ENCODE measurements at places on chromosomes 6 and 20.
A peak's percentile ranks its signal among the peaks of the same experiment; 100 is the strongest.

GRCh38 chr6:118377711-118378414 lies 170.2 kb upstream of the PLN start:
- DNase-seq, result peak; percentile 80

GRCh38 chr6:106103728-106104109 lies 17.6 kb downstream of the PRDM1 start:
- no peak for DNase-seq

GRCh38 chr20:25025986-25026605 lies 31.8 kb downstream of the ACSS1 start:
- DNase-seq, result no peak

GRCh38 chr20:31749223-31749622 lies 10.1 kb downstream of the TPX2 start:
- DNase-seq, result no peak

DNA sequence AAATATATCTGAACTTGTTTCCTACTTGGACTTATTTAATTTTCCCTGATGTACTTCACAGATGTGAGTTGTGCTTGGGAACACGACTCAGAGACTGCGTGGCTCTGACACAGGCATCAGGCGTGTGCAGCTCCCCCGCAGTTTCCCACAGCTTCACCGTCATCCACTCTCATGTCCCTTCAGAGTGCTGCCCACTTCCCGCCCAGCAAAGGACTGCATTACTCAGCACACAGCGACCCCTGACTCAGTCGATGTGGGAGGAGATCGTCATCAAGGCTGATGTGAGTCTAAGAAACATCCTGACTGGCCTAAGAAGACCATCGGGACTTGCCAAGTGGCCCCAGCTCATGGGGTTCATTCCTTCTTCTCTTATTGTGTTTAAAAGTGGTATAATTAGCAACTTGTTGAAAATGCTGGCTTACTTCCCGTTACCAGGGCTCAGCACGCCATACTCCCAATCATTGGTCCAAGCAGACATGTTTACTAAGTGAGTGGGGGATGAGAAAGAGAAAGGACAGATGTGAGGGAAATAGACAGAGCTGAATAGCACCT lies 539.4 kb upstream of the JARID2 start:
- no peak for DNase-seq

- DNase-seq, result peak; percentile 90
Measured at GRCh38 chr6:159174263-159174969, 5.2 kb downstream of the FNDC1 start.

DNA sequence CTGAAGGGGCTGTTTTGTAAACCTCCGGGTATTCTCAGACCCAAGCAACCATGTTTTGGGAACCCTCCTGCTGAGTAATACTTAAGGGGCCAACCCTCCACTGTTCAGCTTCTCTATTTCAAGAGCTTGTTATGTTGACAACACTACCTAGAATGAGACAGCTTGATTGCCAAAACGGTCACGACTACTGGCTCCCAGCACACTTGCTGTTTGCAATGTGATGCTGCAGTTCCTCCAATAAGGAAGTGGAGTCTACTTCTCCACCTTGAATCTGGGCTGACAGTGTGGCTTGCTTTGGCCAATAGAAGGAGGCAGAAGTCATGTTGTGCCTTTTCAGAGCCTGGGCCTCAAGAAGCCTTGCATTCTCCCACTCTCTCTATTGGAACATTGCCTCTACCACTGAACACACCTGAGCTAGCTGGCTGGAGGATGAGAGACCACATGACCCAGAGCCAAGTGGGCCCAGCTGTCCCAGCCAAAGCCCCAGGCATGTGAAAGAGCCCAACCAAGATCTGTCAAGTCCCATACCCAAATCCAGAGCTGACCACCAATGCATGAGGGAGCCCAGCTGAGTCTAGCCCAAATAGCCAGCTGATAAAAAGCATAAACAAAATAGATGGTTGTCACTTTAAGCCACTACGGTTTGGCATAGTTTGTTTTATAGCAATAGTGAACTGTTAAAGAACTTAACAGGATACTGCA lies 108.0 kb downstream of the PRND start:
- DNase-seq, result no peak

DNA sequence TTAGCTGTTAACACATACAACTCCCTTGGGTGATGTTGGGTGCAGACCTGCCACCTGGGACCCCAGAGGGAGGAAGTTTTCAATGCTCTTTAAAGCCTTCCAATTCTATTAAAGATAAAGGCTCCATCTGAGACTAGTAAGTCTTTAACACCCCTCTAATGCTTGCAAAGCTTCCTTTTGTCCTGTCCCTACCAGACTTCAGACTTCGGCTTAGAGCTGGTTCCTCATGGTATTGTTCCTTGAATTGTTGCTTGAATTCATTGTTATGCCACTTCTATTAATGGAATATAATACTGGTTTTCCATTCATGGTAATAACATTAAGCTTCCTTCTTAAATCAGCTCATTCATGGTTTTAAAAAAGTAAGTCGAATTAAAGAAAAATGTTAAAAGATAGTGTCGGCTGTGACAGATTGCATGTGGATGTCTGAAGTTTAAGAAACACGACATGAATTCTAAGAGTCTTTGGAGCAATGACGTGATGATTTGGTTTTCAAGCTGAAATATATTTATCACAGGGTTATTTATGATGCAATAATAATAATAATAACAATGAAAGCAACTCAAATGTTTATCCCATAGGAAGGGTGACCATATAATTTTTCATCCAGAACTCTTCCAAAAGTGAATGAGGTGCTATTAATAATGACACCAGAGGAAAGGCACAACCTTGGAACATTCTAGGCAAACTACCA lies 21.8 kb downstream of the PDYN start:
- peak; percentile 82 for DNase-seq

DNA sequence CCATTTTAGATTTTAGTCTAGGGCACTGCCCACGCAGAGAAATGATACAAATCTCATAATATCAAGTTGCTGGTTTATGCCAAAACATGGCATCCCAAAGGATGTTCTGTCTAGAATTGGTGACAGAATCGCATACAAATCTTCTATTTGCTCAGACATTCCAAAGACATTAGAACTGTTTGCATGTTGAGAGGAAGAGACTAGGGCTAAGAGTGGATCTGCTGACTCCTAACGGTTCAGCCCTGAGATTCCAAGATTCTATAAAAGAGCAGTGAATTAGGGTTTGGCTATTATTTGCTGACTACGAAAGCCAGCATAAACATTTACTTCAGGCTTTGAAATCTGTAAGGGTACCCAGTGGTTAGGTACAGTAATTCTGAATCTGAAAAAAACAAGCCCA lies 3.6 kb downstream of the EPB41L2 start:
- DNase-seq, result no peak

- no peak for DNase-seq
Measured at GRCh38 chr6:170146640-170147039, 144.2 kb downstream of the DLL1 start.

GRCh38 chr6:4316867-4317400 lies 181.6 kb upstream of the ECI2 start:
- DNase-seq, result no peak

DNA sequence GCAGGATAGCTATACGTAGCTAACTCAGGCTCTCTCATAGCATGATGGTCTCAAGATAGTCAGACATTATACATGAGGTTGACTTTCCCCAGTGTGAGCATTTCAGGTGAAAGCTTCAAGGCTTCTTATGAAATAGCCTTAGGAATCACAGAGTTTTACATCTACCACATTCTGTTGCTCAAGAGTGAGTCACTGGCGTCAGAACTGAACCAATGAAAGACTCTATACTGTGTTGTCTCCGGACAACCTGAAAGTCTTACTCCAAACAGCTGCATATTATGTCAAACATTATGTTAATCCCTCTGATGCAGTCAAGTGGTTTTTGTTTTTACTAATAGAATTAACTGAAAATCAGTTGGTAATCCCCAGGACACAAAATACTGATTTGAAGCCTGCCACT lies 79.8 kb upstream of the TRDN start:
- no peak for DNase-seq

- DNase-seq, result no peak
Measured at GRCh38 chr6:41277605-41278004, 8.9 kb downstream of the TREM1 start.

DNA sequence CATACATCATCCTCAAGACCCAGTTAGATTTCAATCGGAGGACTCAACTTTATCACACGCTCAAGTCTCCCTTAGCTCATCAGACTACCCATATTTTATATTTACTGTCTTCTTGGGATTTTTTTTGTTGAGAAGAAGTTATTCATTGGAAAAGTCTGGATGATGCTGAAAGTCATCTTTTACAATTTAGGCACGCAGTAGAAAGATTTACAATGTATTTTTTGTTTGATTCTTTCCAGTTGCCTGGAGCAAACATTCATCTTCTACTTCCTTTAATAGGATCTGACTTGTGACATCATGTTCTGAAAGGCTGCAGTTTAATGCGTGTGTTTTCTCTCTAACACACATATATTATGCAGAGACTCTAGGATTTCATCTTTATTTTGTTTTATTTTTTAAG lies 235.7 kb downstream of the DOK5 start:
- no peak for DNase-seq
